Iris pigment epithelial cell (primary cell): ENCODE measurements at places on chromosomes 3 and 15.

DNA sequence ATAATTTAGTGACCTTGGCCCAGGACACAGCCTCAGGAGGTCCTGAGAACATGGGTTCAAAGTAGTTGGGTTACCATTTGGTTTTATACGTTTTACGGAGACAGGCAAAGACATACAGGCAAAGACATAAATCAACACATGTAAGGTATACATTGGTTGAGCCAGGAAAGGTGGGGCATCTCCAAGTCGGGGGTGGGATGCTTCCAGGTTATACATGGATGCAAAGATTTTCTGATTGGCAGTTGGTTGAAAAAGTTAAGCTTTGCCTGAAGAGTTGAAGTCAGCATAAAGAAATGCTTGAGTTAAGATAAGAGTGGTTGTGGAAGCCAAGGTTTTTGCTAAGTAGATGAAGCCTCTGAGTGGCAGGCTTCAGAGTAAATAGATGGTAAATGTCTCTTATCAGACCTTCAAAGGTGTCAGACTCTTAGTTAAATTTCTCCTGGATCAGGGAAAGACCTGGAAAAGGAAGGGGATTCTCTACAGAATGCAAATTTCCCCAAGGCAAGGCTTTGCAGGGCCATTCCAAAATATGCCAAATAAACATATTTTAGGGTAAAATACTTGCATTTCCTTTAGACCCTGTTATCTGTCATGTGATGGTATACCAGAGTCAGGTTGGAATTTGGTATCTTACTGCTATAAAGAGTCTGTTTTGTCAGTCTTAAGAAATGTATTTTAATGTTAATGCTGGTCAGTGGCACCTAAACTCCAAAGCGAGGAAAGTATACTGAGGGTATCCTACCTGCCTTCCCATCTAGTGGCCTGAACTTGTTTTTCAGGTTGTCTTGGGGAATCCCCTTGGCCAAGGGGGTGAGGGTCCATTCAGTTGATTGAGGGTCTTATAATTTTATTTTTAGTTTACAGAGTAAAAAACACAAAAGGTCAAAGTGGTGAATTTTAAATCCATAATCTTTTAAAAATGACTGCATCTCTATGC is 8.2 kb upstream of the PDHB start:
- no peak for DNase-seq

GRCh38 chr3:138434276-138434874 is at the start of gene ESYT3:
ESYT3 (plus strand) TSS chr3:138434616; CDS start chr3:138434799, 183 bp downstream.
- peak; percentile 74 for DNase-seq

DNA sequence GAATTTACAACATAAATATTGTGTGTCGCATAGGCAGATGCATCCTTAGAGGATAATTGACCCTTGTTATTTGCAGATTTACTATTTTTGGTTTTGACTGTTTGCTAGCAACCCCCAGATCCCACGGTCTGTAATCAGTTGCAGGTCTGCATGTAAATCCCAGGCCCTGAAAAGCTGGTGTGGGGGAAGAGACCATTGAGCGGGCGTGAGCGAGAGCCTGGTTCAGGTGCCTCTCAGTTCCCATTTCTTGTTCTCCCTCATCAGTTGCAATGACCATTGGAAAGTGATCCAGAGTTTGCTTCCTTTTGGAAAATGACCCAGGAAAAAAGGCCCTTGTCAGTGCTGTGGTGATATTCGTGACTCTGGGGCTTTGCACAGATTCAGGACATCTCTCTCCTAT is 238.9 kb downstream of the UACA start:
- no peak for DNase-seq

GRCh38 chr3:98962189-98962930 is 60.9 kb upstream of the DCBLD2 start:
- DNase-seq: peak; percentile 94

- DNase-seq: peak; percentile 82
Observed at GRCh38 chr3:175288621-175289020, 429.5 kb downstream of the NAALADL2 start.

- peak; percentile 83 for DNase-seq
Observed at GRCh38 chr3:11434017-11434526, 161.9 kb downstream of the ATG7 start.
